CD4-positive, alpha-beta T cell (primary cell): ENCODE measurements at places on chromosomes 7 and 10.

- no peak for DNase-seq
Observed at GRCh38 chr10:48659790-48660189, 24.9 kb upstream of the WDFY4 start.

DNA sequence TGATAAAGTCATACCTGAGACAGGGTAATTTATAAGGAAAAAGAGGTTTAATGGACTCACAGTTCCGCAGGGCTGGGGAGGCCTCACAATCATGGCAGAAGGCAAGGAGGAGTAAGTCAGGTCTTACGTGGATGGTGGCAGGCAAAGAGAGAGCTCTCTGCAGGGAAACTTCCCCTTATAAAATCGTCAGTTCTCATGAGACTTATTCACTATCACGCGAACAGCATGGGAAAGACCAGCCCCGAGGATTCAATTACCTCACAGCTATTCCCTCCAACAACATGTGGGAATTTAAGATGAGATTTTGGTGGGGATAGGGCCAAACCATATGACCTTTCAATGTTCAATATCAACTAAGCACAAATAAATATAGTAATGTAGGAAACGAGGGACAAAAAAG is 559.4 kb upstream of the KCND2 start:
- no peak for DNase-seq

DNA sequence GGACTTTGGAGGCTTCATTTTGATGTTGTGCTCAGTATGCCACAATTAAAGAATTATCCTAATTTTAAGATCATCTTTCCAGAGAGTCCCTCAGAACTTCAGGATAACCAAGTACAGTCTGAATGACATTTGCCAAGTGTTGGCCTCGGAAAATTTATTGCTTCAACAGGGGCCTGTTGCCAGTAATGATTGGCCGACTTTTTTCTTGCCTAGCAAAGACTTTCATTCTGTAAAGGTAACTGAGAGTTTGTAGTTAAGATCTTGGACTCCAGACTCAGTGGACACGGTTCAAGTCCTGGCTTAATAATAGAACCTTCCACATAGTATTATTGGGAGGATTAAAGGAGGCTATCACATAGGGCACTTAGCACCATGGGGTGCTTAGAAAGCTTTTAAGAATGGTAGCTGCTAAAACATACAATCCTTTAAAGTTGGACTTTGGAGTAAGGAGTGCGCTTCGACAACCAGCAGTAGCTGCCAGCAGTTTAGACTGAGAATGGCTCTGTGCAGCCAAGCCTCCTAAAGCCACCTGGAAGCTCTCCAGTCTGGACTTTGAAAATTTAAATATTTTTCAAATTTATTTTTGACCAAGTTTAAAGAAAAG is 90.0 kb downstream of the PLCE1 start:
- DNase-seq: no peak

- DNase-seq: no peak
Observed at GRCh38 chr7:74306730-74307469, 17.7 kb downstream of the CLIP2 start.

GRCh38 chr7:44187636-44188416 is 1.4 kb downstream of the GCK start:
- no peak for DNase-seq

DNA sequence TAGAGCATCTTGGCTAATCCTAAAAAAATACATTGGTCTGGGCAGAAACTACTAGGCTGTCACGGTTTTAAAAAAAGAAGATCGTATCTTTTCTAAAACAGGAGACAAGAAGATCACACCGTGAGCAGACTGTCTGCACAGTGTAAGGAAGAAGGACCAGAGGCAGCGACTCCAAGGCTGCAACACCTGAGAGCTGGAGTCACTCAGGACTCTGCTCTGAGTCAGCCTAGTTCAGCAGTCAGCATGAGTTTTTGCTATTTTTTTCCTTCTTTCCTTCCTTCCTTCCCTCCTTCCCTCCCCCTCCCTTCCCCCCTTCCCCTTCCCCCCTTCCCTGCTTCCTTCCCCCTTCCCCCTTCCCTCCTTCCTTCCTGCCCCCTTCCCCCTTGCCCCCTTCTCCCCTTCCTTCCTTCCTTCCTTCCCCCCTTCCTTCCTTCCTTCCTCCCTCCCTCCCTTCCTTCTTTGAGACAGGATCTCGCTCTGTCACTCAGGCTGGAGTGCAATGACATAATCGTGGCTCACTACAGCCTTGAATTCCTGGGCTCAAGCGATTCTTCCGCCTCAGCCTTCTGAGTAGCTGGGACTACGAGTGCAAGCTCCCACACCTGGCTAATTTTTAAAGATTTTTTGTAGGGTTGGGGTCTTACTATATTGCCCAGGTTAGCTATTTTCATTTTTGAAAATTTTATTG is 24.4 kb downstream of the BAG3 start:
- DNase-seq: no peak

- no peak for DNase-seq
Observed at GRCh38 chr7:4906682-4907081, 23.2 kb upstream of the RADIL start.

GRCh38 chr10:104657036-104657435 is 15.9 kb downstream of the SORCS3 start:
- no peak for DNase-seq

DNA sequence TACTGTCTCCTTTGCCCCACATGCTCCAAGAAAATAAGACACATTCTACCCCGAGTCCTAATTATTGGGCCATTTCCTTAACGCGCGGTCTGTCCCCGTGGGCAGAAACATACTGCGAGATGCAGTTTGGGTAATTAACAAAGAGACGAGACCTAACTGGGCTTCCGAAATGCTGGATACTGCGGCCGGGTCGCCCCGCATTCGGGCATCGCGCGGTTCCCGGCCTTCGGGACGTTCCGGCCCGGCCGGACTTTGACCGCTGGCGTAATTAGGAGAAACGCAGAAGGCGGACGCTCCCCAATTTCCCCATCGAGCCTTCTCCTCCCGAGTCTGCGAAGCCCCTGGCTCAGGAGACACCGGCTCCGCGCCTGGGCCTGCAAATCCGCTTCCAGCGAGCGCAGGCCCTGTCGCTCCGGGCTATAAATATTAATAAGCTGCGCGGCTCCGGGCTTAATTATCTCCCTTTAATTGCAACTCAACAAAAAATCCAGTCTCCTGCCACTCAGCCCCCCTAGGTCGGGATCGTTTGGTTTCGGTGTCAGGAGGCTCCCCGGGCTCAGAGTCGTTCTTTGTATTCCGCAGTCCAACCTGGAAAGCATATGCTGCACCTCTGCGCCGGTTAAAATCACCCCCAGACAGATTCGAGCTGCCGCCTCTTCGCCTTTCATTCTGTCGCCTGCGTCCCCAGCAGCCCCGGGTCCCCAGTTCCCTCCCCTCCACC is 131.5 kb downstream of the SPAG6 start:
- no peak for DNase-seq

- peak; percentile 39 for DNase-seq
Observed at GRCh38 chr7:55365205-55365674, at the start of gene LANCL2. TSS of gene LANCL2 (plus strand) at chr7:55365337. CDS start at chr7:55366026, 689 bp downstream.

- no peak for DNase-seq
Observed at GRCh38 chr10:73920089-73920488, 9.2 kb downstream of the PLAU start.

DNA sequence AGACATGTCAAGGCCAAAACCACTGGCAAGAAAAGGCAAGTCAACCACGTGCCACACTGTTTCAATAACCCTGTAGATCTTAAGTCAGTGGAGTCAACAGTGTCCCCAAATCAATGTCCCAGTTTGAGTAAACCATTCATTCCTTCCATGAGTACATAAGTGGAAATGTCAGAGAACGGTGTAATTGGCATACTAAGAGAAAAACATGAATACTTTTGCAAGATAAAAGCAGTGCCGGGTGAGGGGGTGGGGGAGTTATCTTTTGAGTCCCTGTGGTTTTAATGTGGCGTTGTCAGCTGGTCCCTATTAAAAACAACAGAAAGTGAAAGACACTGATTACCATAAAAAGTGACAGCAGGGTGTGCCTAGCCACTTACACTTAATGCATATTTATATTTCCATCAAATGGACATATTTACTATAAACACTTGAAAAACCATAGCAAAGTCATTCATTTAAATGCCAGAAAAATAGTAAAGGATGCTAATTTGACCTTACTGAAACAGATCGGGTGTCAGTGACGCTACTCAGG is 37.8 kb downstream of the RSU1 start:
- DNase-seq: peak; percentile 48

- no peak for DNase-seq
Observed at GRCh38 chr10:79315602-79315920, 31.7 kb upstream of the PPIF start.

DNA sequence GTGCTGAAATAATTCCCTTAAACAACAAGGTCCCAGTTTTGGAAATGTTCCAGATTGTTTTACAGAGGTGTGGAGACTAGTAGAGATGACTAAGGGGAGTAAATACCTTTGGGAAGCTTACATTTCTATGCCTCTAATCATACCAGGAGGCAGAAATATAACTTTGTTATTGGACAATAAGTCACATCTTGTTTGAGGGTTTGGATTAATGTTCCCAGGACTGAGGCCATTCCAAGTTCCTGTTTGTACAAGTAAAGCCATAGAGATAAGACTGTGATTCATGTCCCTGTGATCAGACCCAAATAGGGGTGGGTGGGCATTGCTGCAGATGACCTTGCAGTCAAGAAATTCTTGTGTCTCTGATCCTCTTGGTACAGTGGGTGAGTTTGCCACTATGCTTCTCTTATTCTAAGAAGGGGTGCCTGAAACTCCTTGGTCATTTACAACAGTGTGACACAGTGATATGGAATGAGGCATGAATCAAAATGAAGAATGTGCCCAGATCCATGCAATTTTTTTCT is 508.3 kb downstream of the SORCS3 start:
- no peak for DNase-seq

DNA sequence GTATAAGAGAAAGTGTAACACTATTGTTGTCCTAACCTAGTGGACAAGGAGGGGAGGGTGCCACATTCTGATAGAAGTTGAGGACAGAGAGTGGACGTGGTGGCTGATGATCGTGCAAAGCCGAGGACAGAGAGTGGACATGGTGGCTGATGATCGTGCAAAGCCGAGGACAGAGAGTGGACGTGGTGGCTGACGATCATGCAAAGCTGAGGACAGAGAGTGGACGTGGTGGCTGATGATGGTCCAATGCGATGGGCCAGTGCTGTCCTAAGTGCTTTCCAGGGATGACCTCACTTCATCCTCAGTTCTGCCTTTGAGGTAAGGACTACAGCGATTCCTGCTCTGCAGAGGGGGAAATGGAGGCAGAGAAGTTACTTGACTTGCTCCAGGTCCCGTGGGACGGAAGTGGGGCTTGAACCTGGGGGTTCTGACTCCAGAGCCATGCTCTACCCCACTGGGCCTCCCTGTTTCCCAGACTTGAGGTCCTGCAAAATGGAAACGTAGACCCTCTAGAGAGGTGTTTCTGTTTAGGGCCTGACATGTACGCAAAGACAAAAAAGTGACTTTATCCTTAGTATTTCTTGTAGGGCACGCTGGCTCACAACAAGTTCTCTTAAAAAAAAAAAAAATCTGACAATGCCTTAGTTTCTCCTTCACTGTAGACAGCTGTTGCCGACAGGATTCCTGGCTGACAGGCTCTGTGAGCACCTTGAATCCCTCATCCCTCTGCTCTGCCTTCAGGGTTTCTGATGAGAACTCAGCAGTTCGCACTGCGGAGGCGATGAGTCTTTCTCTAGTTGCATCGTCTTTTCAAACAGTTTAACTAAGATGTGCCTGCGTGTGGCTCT is 20.3 kb upstream of the NCAPG2 start:
- DNase-seq: no peak

DNA sequence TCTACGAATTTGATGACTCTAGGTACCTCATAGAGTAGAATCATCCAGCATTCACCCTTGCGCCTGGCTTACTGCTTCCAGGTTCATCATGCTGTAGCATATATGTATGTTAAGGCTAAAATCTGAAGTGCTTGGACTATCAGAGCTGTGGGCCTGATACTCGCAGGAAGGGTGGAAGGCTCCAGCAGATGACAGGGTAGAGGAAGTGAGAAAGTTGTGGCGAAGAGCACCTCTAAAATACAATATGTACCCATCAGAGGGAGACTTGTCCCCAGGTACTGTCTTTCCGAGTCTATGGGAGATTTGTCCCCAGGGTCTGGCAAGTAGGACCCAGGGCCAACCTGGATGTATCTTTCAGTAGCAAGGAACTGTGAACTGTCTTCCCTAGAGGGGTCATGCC is 48.1 kb upstream of the PLEKHA1 start:
- no peak for DNase-seq

DNA sequence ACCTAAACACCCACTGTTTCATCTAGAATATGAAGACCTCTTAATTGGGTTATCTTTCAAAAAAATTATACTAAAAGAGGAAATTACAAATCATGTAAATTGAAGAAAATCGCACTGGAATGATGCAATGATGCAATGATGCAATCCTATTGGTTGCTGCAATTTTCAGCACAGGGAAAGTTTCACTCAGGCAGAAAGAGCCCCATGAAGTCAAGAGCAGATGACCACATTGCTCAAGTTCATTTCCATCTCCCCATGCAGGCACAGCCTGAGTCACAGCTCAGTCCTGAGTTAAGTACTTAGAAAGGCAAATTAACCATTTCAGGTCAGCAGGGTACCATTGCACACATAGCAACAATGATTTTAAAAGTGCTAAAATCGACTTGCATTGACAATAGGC is 180.3 kb upstream of the MYO3A start:
- no peak for DNase-seq

DNA sequence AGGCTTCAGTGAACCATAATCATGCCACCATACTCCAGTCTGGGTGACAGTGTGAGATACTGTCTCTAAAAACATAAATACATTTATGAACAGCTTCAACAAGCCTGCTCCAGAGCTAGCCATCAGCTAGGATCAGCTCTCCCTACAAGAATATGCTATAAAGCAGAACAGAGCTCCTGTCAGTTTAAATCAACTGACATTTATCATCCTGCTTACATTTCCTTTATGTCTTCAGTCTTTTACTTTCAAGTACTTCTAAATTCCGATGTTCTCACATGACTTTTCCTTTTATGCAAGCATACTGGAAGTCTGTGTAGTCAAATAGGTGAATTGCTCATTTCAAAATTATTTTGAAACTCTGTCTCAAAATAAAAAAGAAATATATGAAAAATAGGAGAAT is 64.6 kb downstream of the COA1 start:
- DNase-seq: no peak

GRCh38 chr7:81173766-81174281 is 255.0 kb upstream of the SEMA3C start:
- DNase-seq: no peak

DNA sequence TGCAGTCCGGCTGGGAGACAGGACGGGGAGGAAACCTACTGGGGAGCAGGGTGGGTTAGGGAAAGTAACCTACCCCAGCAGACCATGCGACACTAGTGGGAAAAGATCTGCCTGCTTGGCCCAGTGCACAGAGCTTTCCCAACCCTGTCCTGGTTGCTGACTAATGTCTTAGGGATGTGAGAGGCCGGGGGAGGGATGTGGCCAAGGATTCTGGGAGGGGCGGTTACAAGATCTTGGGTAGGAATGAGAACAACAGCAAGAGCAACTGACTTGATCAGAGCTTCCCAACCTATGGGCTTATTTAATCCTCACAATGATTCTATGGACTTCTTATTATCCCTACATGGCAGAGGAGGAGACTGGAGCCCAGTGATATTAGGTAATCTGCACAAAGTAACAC is 24.0 kb upstream of the EIF5AL1 start:
- no peak for DNase-seq
